ENCODE measurements at places on chromosomes 1 and 21. TPM values are rescaled to one million over a fixed set of nuclear protein-coding genes. Genes with fewer than 3 reads are reported as not detected.

DNA sequence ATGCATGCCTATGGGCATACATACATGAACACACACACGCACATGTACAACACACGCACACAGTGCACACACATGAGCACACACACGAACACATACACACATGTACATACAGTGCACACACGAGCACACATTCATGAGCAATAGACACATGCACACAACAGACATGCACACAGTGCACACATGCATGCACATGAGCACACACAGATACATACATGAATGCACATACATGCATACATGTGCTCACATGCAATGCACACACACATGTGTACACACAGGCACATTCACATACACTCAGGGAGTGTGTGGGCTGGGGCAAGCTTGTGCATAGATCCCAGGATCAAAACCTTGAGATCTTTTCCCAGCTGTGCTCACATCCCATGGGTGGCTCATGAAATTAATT is 18.9 kb downstream of the CRYAA start:
- H3K4me3 ChIP-seq: no peak overlapping the region
- no peaks in the 10 kb centered on the region for H3K36me3 ChIP-seq
- no peak overlapping the region for H3K27ac ChIP-seq
- no peak for DNase-seq

DNA sequence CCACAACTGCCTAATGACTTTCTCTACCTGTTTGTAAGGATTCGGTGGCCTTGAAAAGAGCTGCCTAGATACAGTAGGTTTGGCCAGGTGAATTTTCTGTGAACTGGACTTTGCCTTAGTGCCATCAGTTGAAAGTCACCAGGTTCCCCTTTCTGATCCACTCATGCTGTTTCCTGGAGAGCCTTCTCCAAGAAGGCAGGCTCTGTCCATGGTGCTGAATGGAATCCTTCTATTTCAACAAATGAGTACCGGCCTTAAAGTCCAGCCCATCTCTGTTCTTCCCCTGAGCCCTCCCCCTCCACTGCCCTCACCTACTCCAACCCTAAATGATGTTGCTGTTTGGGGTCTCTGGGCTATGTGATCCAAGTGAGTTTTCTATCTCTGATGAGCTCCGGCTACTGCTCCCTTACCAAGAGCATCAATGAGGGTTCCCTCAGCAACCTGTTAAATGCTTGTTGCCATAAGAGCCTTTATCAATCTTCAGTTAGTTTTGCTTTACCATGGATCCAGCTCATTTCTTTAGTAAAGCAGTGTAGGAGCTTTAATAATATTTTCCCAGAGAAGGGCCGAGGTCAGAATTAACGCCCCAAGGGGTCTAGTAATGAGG is 500.4 kb downstream of the PTPRU start:
- no peaks in the 10 kb centered on the region for H3K27me3 ChIP-seq
- H3K4me3 ChIP-seq: no peak overlapping the region
- DNase-seq: no peak
- no peak overlapping the region for H3K27ac ChIP-seq

DNA sequence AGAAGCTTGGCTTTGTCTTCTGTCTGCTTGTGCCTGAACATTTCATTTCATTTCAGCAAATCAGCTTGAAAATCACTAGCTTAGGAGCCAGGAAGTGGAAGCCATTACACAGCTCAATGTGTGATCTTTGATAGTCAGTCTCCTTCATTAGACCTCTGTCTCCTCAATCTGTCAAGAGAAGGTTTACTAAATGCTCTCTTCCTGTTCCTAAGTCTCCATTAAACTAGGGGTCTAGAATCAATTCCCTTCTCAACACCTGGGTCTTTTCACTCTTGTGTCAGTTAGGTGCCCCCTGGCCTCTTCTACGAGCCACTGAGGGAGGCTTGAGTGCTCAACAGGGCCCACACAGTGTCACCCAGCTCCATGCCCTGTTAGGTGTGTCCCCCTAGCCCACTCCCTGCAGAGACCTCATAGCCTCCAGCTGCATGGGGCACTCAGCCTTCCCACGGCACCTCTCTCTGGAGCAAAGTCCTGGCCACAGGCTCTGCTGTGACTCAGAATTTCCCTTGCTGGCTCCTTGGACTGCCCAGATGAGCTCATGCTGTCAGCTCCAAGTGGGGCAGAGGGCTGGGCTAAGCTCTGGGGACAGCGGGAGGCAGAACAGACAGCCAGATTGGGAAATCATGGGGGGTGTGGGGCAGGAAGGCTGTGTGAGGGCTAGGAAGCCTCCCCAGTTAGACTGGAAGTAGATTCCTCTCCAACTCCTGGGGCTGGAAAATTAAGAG is 115.7 kb upstream of the IPO9 start:
- no peak overlapping the region for H3K27ac ChIP-seq
- no peaks in the 10 kb centered on the region for H3K4me1 ChIP-seq
- no peaks in the 10 kb centered on the region for H3K36me3 ChIP-seq

The GUCA2B gene
- total RNA-seq: not detected
